ENCODE measurements at places on chromosomes 16 and 17.
A peak's percentile ranks its signal among the peaks of the same experiment; 100 is the strongest.

- DNase-seq: no peak
Observed at GRCh38 chr17:35557353-35557752, 3.3 kb downstream of the SLFN14 start.

DNA sequence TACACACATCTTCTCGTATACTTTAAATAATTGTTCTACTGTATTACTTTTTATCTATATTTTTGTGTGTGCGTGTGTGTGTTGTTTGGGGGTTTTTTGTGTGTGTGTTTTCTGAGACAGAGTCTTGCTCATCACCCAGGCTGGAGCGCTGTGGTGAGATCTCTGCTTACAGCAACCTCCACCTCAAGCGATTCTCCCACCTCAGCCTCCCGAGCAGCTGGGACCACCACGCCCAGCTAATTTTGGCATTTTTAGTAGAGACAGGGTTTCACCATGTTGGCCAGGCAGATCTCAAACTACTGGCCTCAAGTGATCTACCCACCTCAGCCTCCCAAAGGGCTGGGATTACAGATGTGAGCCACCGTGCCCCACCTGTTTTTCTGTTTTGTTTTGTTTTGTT, 1.5 kb upstream of the CMTM4 start:
- DNase-seq: no peak

DNA sequence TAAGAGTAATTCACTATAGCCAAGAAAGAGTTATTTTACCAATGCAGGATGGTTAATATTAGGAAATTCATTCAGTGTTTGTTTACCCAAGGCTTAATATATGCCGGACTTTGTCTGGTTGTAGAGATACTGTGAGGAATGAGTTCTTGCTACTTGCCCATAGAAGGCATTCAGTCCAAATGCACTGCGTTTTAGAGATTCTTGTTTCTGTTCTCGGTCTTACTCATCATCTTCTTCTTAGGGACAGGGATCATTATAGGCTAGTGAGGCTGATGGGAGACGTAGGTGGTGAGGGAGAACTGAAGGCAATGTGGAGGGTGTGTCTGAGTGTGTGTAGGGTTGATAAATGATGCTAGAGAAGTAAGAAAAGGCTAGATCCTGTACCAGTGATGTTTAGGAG, 90.7 kb downstream of the OR1D5 start:
- DNase-seq: no peak

- DNase-seq: no peak
Observed at GRCh38 chr17:76575570-76575969, 10.1 kb downstream of the ST6GALNAC2 start.

DNA sequence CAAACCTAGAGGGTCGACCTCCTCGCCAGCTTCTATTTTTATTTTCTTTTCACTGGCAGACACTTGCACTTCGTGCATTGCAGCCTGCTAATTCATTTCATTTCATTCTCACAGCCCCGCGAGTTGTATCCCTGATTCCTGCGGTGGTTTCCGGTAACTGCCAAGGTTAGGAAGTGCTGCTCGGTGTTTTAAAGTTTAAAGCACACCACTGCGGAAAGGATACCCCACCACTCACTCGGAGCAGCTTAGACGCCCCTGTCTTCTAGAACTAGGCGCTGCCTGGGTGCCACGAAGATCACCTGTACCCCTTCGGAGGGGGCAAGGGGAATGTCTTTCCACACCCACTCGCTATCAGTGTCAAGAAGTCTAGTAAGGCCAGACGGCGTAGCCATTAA, 509 bp downstream of the CNEP1R1 start:
- no peak for DNase-seq

DNA sequence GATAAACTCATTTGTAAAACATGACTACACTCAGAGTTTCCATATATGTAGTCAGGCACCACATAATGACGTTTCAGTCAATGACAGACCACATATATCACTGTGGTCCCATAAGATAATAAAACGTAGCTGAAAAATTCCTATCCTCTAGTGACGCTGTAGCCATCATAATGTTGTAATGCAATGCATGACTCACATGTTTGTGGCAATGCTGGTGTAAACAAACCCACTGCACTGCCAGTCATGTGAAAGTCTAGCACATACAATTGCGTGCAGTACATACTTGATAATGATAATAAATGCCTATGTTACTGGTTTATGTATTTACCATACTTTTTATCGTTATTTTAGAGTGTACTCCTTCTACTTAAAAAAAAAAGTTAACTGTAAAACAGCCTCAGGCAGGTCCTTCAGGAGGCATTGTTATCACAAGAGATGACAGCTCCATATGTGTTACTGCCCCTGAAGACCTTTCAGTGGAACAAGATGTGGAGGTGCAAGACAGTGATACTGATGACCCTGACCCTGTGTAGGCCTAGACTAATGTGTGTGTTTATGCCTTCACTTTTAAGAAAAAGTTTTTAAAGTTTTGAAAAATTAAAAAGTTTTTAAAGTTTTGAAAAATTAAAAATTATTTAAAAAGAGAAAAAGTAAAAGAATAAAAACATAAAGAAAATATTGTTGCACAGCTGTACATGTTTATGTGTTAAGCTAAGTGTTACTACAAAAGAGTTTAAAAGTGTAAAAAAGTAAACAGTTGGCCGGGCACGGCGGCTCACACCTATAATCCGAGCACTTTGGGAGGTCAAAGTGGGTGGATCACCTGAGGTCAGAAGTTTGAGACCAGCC, 9.0 kb downstream of the STAT5B start:
- DNase-seq: peak; percentile 93

GRCh38 chr17:37674511-37674910, 31.3 kb upstream of the DDX52 start:
- DNase-seq: no peak

DNA sequence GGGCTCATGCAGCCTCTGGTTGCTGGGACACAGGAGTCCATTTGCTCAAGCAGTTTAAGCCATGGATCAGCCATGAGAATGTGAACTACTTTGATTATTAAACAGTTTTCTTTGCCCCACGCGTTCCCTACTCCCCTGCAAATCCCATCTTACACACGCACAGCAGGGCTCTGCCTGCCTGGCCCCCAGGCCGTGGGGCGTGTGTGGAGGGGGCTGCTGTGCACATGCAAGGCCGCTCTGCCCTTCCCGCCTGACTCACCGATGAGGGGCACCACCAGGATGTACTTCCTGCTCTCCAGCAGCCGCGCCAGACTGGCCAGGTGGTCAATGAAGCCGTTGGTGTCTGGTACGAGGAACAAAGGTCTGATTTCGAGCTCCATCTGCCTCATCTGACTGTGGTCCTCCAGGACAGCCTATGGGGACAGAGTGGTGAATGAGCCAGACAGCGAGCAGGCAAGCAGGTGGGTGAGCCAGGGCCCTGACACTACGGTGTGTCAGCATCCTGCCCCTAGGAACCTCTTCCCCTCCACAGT, 13.7 kb downstream of the HIC1 start:
- DNase-seq: no peak

DNA sequence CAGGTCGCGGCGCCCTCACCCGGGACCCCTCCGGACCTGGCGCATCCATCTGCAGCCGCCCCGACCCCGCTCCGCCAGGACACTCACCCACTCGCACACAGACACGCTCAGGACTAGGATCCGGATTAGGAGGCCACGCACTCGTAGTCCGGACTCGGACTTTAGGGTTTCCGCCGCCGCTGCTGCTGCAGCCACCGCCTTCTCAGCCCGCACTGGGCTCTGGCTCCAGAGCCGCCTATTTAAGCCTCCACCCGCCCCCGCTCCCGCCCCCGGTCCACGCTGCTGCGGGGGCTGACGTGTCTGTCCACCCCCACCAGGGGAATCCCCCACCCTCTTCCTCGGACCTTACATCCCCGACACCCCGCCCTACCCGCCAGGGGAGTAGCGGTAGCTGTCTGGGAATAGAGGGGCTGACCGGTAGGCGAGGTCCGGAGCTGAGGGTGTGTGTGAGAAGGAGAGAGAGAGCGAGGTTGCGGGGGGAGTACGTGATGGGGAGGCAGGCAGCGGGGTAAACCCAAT, at the start of gene RRAD:
TSS of gene RRAD (minus strand) at position 214 of the 519 bp plus-strand sequence. CDS start 356 bp downstream, outside the sequence.
- DNase-seq: no peak

DNA sequence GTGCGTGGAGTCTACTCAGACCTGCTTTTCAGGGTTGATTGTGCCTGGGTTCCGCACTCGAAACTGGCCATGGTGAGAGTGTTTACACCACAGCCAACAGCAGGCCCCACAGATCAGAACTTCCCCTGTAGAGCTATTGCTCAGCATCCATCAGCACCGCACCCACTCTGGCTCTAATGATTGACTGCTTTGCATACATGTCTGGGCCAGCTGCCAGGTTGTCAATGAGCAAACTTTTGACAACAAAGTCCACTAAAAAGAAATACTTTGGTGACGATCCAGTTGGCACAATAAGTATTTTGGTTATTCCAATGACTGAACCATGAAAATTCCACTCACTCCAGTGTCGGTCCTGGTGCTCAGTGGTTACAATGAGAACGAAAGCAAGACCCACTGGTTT, 190.7 kb downstream of the FOXL1 start:
- DNase-seq: no peak

- peak; percentile 94 for DNase-seq
Observed at GRCh38 chr16:88700636-88701482, 5.3 kb downstream of the RNF166 start.

DNA sequence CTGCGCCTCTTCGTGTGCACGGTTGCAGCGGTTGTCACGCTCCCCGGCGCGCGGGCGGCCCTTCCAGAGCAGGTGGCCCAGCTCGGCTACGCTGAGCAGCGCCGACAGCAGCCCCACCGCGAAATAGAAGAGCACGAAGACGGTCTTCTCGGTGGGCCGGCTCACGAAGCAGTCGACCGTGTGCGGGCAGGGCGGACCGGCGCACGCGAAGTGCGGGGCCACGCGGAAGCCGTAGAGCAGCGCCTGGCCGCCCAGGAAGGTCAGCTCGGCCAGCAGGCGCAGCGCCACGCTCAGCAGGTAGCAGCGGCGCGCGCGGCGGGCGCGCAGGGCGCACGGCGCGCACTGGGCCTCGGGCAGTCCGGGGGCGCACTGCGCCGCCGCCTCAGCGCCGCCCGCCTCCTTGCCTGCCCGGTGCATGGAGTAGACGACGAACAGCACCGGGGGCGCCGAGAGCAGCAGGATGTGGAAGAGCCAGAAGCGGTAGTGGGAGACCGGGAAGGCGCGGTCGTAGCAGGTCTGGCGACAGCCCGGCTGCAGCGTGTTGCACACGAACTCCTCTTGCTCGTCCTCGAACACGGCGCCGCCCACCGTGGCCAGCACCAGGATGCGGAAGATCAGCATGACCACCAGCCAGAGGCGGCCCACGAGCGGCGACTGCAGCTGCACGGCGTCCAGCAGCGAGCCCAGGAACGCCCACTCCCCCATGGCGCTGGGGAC, 1.3 kb downstream of the GJD3 start:
- peak; percentile 38 for DNase-seq

DNA sequence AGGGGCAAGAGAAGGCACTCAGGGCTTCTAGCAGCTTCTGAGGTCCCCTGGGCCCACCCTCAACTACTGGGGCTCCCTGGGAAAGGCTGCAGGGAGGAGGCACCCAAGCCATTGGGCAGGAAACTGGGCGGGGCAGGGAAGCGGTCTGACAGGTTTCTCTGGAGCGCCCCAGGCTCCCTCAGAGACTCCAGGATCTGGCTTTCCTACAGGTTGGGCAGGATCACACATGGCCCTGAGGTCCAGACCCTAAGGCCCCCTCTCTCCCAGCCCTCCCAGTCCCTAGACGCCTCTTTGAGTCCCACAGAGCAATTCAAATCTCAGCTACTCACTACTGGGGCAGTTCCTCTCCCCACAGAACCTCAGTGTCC, 14.3 kb downstream of the JUP start:
- no peak for DNase-seq

- DNase-seq: no peak
Observed at GRCh38 chr16:53132406-53132805, 77.6 kb downstream of the CHD9 start.

DNA sequence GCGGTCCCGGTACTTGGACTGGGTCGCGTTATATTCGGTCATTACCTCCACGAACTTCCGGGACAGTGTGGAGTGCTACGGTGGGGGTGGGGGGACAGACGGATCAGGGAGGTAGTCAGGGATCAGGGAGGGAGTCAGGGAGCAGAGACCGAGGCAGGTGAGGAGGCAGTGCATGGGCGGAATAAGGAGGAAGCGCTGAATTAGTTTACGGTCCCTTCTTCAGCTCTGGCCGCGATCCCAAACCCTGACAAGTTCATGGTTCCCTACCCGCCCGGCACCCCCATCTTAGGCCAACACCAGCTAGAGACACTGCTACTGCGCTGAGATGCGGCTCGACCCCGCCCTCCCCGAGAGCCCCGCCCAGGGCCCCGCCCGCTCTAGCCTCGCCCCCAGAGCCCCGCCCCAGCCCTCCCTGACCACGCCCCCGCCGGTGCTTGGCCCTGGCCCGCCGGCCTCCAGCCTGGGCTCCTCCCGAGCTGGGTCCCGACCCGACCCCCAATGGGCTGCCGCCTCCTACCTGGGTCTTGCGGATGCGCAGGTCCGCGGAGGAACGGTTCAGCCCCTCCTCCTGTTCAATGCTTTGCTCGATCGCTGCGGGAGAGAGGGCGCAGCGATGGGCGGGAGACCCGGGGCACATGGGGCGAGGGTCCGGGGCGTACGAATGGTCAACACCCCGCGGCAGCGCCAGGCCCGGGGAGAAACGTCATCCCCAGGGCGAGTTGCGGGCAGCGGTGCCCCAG, 12.1 kb downstream of the HSD3B7 start:
- DNase-seq: peak; percentile 87

DNA sequence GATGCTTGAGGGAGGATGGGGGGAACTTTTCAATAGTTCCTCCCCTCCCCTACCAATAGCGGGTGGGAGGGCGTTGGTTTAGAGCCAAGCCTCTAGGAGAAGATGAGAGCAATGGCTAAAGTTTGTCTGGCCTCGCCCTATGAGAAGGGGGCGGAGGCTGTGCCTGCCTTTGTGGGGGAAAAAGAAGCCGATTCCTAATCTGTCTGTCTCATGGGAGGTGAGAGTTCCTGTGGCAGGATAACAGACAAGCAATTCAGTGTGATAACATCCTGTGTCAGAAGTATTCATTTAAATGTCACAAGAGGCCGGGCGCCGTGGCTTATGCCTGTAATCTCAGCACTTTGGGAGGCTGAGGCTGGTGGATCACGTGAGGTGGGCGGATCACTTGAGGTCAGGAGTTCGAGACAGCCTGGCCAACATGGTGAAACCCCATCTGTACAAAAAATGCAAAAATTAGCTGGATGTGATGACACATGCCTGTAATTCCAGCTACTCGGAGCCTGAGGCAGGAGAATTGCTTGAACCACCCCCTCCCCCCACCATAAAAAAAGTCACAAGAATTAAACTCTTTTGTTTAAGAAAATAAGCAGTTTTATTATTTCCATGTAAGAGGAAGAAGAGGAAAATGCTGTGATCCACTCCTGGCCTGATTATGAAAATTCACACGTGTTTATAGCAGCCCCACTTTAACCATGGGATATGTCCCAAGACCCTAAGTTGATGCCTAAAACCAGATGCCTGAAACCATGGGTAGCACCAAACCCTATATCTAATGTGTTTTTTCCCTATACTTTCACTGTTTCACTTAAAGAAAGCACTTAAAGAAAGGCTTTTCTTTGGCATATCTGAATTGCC, 1.7 kb downstream of the SLFN5 start:
- DNase-seq: peak; percentile 99

GRCh38 chr16:81823111-81823510, 44.0 kb downstream of the PLCG2 start:
- DNase-seq: peak; percentile 59
